ENCODE measurements at places on chromosomes 4 and X. TPM values are rescaled to one million over a fixed set of nuclear protein-coding genes. Genes with fewer than 3 reads are reported as not detected.

Gene CASP3
- 11.4 TPM for total RNA-seq

Gene CD38
- total RNA-seq: 7.8 TPM

Gene RPA4
- 4.0 TPM for total RNA-seq

Gene F8A2
- total RNA-seq: 8.7 TPM

Gene NKX6-1
- total RNA-seq: not detected

Gene CSAG2
- total RNA-seq: not detected

Gene CLDN34
- not detected for total RNA-seq

Gene SPANXD
- not detected for total RNA-seq

GRCh38 chrX:63354484-63354883 lies 3.4 kb upstream of the SPIN4 start:
- no peak for DNase-seq

DNA sequence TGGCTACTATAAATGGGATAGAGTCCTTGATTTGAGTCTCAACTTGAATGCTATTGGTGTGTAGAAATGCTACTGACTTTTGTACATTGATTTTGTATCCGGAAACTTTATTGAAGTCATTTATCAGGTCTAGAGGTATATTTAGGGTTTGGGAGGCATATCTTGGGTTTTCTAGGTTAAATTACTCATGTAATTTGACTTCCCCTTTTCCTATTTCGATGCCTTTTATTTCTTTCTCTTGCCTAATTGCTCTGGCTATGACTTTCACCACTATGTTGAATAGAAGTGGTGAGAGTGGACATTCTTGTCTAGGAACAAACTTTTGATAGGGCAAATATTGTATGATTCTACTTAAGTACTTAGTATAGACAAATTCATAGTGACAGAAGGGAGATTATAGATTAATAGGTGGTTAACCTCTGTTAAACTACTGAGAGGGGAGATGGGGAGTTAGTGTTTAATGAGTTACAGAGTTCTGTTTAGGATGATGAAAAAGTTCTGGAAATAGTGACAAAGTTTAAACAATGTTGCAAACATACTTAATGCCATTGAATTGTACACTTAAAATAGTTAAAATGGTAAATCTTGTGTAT lies 22.8 kb upstream of the HSPA4L start:
- DNase-seq: no peak

- DNase-seq: no peak
Measured at GRCh38 chr4:22857411-22857810, 164.7 kb downstream of the GBA3 start.

- DNase-seq: no peak
Measured at GRCh38 chrX:46587753-46588171, 14.2 kb downstream of the CHST7 start.

DNA sequence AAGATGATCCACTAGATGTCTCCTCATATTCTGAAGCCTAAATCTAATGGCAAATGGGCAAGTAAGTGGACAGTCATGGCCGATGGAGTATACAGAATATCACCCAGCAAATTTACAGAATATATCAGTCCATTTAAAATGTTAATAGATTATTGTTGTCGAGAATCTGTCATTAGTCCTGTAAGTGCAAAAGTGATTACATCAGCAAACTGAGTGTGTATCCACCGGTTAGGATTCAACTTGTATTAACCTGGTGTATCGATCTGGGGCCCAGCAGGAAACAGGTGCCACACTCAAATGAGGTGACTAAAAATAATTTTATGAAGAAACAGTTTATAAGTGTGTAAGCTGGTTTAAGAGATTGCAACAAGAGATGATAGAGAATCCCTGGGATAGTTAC lies 367.9 kb upstream of the FAM47C start:
- no peak for DNase-seq

DNA sequence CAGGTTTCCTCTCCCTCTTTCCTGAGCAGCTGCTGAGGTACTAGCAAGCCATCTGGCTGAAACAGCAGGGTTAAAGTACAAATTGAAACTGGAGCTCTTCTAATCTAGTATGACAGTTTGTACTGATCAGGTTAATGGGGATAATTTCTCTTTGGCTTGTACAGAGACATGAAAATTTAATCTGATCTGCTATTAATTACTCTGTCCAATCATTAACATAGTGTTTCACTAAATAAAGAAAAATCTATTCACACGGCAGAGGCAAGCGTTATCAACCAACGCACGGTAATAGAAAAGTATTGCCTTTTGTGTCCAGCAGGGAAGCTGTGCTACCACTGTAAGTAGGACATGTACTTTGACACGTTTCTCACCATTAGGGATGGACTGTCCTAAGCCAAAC lies 71.1 kb downstream of the IGSF1 start:
- no peak for DNase-seq

GRCh38 chr4:7328913-7329638 lies 105.7 kb downstream of the PSAPL1 start:
- DNase-seq: peak; percentile 13

GRCh38 chr4:78722320-78722719 lies 53.8 kb upstream of the BMP2K start:
- no peak for DNase-seq

GRCh38 chrX:33970028-33970967 lies 161.8 kb downstream of the FAM47A start:
- DNase-seq: no peak

DNA sequence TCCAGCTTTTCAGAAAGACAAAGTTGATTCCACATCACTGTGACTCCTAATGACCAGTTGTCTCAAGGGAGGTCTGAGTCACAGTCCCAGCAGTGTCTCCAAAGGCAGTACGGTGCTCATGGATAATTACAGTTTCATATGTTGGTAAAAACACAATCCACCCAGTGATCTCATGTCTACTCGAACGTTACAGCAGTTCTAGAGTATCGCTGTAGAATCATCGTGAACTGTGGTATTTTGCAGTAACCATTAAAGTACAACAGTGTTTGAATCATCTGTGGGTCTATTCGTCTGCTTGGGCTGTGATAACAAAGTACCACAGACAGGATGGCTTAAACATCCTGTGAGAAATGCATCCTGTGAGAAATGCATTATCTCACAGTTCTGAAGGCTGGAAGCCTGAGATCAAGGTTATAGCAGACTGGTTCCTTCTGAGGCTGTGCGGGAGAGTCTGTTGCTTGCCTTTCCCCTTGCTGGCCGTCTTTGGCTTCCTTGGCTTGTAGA lies 121.1 kb upstream of the SORBS2 start:
- peak; percentile 36 for DNase-seq

DNA sequence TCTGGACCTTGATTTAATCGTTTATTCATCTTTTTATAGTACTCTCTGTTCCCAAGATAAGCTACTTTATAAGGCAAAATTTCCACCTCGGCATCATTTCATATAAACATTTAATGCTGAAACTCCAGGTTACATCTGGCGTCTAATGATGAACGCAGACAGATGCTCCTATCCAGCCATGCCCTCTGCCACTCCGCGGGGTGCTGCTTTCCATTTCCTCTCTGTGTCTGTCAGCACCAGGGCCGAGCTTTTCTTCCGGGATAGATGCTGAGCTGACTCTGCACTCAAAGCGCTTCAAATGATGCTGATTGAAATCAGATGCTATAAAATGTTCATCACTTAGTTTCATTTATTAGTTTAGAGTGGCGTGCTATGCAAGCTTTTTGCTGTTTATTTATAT lies 80.5 kb upstream of the HELT start:
- DNase-seq: no peak

DNA sequence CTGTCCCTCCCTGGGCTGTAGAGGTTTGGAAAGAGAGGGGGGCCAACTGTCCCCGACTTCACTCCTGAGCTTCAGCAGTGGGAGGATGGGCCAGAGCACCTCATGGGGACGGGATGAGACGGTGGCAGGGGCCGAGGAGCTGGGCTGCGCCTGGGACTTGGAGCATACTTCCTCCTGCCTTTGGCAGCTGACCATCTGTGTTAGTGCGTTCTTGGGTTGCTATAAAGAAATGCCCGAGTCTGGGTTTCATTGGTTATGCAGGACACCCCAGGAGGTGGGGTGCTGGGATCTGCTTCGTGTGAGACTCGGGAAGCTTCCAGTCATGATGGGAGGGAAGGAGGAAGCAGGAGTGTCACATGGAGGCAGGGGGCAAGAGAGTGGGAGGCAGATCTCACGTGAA lies 7.4 kb downstream of the PSAPL1 start:
- no peak for DNase-seq

Data from thoracic aorta (tissue), 2 donors.